ENCODE measurements at places on chromosomes 6 and 20.

GRCh38 chr20:8019246-8019997 lies at the start of gene TMX4:
TSS of gene TMX4 (minus strand) at chr20:8019761. CDS start at chr20:8019613, 148 bp downstream.
- peak; percentile 72 for DNase-seq

DNA sequence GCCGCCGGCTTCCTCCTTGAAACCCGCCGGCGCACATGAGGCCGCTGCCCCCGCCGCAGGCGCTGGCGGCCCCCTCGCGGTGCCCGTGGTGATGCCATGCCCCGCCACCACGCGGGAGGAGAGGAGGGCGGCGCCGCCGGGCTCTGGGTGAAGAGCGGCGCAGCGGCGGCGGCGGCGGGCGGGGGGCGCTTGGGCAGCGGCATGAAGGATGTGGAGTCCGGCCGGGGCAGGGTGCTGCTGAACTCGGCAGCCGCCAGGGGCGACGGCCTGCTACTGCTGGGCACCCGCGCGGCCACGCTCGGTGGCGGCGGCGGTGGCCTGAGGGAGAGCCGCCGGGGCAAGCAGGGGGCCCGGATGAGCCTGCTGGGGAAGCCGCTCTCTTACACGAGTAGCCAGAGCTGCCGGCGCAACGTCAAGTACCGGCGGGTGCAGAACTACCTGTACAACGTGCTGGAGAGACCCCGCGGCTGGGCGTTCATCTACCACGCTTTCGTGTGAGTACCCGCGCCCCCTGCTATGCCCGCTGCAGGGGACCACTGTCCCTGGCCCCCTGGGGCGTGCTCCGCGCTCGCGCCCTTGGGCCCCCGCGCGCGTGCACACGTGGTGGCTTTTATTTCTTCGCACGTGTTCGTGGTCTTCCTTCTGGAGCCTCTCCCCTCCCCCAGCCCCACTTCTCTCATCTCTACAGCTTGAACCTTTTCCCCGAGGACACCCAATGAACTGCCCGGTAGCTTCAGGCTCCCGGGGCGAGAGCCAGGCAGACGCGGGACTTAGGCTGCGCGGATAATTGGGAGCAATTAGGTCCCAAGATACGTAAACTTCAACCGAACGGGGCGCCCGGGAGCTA lies 453 bp downstream of the KCNQ5 start:
- peak; percentile 54 for DNase-seq

- no peak for DNase-seq
Observed at GRCh38 chr6:112874881-112875280, 527.8 kb downstream of the RFPL4B start.

DNA sequence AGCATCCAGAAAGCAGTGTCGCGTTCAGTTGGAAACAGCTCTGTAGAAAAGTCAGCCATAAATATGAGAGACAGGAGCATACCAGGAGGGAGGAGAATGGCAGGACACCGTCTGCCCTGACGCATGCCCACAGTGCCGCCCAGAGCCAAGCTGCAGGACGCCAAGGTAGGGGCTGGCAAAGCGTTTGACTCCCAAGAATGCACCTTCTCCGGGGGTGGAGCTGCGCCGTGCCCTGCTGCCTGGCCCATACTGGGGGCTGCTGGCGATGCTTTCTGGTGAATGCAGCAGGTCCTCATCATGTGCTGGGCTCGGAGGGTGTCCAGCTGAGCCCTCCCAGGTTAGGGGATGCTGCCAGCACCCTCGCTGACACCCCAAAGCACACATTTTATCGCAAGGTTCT lies 349.8 kb downstream of the CDH4 start:
- DNase-seq, result no peak

- DNase-seq, result no peak
Observed at GRCh38 chr6:6892744-6893583, 214.8 kb upstream of the RREB1 start.

- DNase-seq, result no peak
Observed at GRCh38 chr6:46338131-46338530, 153.1 kb downstream of the RCAN2 start.

DNA sequence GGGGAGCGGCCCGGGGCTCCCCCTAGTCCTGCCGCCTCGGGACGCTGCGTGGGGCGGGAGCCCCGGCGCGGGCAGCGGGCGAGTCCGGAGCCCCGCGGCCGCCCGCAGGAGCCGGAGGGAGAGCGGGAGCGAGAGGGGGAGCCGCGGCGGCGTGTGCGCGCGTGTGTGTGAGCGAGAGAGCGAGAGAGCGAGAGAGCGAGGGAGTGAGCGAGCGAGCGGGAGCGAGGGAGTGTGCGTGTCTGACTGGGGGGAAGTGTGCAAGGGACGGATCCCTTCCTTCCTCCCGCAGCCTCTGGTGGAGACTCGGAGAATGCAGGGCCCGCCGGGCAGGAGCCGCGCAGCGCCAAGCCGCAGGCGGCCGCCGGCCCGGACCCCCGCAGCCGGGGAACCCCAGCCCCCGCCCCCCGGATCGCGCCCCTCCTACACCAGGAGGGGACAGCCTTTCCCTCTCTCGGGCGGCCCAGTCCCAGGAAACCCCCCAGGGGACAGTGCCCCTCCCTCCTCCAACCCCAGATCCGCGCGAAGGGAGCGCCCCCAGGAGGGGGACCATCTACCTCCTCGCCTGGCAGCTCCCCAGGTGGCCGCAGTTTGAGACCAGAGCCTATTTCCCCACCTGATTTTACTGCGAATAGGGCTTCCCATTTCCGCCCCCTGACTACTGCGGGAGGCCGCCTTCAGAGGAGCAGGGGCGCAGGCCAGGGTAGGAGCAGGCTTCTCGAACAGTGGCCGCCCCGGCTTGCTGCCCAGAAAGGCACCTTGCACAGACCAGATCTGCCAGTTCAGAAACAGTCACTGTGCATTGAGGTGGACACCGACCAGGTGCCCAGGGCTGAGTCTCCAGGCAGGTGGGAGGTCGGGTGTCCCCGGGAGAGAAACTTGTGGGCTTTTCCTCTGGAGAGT lies at the start of gene CDH22:
TSS of gene CDH22 (minus strand) at position 241 of the 900 bp plus-strand sequence. CDS start 57,204 bp downstream, outside the sequence.
- no peak for DNase-seq

GRCh38 chr20:24481173-24481572 lies 11.7 kb downstream of the SYNDIG1 start:
- DNase-seq, result no peak

- no peak for DNase-seq
Observed at GRCh38 chr6:26474439-26474881, 16.7 kb downstream of the BTN2A1 start.

DNA sequence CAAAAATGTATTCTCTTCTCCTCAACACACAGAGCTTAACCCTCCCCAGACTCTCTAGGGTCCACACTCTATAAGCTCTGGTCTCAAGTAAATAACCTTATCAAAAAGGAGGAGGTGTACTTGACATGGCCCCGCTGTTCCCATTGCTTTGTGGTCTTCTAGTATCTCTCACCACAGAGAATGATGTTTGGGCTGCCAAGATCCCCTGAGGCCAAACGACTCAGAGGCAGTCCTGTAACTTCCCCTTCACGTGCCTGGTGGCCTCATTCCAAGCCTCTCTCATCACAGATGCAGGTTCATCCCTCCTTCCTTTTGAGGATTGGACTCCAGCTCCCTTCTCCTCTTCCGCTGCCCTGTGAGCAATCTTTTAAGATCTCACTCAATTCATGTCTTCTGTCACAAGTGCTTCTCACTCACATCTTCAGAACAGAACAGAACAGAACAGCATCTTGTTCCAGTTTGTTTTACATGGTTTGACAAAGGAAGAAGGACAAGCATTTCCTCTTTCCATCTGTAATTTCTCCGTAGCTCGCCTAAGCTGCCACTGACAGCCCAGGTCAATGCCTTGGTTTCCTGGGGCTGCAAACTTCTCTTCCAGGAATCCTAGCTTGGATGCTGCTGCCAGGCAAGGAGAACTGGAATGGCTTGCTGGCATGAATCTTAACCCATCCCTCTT lies 541.5 kb downstream of the CD83 start:
- DNase-seq, result no peak

DNA sequence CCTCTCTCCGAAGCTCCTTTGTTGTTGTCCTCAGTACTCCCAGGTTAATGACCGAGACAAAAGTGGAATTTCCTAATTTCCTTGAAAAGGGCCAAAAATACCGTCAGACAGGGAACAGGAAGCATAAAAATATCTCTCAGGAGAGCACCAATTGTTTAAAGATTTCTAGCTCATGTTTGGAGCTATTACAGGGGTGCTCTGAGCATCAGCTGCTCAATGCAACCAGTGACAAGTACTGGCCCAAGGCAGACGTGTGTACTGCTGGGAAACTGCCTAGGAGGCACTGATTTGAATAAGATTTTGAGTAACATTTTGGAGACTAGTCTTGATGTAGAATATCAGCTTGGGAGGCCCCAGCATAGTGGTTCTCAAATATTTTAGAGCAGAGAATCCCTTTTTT lies 17.3 kb downstream of the LAMA4 start:
- no peak for DNase-seq

- no peak for DNase-seq
Observed at GRCh38 chr20:55540486-55540885, 464.8 kb downstream of the CBLN4 start.

DNA sequence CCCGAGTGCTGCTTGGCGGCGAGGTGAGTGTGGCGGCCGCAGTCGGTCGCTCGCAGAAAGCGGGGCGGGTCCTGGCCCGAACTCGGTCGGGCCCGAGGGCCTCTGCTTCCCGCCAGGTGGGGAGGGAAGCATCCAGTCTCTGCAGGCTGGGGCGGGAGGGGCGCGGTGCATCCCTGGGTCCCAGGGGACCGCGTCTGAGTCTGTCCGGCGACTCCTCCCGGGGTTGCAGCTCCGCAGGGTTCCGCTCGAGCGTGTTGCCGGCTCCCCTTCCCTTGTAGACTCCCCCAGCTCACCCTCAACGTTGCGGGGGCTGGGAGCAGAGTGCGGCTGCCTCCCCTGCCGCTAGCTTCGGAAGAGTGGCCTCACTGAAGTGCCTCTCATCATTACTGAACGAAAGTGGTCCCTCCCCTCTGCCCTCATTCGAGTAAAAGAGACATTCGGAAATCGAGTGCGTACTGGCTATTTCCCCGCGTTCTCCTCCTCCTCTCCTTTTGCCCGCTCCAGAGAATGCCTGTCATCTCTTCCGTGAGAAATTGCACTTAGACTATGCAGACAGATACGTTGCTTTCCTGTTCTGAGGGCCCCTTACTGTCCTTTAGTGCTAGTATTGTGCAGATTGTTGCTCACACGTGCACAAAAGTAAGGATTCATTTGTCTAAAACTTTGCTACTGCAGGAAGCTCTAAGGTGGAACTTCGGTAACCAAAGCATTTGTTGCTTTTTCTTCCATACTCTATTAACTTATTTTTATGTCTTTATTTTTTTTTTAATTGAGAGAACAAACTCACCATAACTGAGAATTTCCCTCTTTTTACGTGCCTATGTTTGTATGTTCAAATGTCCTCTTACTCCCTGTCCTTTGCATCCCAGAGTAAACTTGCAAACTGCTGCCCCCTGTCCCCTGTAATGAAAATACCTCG lies 751 bp downstream of the MAP3K4 start:
- no peak for DNase-seq

- DNase-seq, result no peak
Observed at GRCh38 chr6:167130712-167131684, 8.1 kb downstream of the CCR6 start.

DNA sequence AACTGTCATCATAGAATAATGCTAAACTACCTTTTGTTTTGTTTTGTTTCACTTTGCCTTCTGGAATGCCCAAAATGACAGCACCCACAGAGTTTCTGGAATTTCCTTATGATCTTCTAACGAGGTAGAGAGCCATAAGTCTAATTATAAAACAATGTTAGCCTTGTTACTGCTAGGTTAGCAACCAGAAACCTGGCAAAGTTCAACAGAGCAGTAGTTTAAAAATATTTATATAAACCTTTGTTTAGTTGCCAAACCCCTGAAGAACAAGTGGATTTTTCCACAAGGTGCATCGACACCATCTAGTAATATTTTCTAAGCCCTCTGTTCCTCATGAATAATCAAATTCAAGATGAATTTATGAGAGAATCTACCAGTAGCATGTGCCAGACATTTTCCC lies 27.6 kb upstream of the IPCEF1 start:
- no peak for DNase-seq

- no peak for DNase-seq
Observed at GRCh38 chr20:17503301-17504065, 27.7 kb downstream of the BFSP1 start.

- no peak for DNase-seq
Observed at GRCh38 chr6:108847738-108848115, 495 bp upstream of the ARMC2 start.

DNA sequence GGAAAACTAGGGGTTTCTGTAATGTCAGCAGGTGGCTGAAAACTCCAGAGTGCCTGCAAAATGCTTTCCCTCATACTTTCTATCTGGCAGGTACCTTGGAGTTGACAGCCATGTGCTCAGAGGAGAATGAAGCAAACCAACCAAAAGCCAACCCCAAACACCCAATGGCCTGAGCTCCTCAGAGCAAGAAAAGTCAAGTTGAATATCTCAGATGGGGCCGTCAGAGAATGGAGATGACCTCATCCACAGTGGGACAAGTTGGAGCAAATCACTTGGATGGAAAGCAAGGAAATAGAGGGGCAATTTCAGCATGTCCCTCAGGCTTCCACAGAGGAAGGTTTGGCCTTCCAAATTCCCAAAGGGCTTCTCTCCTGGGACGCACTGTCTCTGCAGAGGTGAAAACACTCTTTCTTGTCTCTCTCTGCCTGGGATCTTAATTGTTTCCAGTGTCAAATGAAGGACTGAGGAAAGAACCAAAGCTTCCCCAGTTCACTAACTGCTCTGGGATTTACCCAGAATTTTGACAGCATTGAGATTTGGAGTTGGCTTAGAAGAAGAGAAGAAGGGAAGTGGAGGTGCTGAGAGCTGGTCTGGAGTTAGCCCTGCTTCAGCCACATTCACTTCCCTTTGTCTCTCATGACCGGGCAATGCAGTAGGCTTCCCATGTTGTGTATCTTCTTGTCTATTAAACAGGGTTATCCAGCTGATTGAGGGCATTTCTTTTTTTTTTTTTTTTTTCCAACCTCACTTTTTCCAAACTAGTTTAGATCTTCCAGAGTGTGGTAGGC lies 42.2 kb downstream of the PRND start:
- DNase-seq, result no peak
